Fibroblast of lung (primary cell): ENCODE measurements at places on chromosomes 16 and 17. TPM values are rescaled to one million over a fixed set of nuclear protein-coding genes. Genes with fewer than 3 reads are reported as not detected.

DNA sequence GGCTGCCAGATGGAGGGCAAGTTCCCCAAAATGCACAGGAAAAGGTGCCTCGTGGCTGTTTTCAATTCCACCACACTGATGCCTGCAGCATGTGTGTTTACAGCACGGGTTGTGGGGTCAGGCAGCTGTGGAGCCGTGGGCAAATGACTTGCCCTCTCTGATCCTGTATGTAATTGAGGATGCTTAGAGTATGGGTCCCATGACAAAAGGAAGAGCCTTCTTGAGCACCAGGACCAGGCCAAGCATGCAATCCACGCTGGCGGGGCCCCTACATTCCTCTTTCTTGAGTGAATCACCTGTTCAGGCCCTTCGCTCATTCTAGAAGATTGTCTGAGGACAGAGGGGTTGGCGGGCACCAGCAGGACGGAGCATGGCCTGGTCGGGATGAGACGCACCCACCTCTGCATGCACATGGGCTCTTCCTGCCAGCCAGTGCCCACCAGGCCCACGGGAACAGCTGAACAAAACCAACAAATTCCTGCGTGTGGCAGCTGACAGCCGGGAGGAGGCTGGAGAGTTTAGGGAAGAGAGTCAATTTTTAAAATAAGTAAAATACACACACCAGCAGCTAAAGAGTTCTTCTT, 1.4 kb upstream of the CTRB2 start:
- DNase-seq, result no peak

- DNase-seq, result no peak
These were observed 2.8 kb downstream of the TMEM94 start for GRCh38 chr17:75459246-75459589.

Gene DYNLRB2
- total RNA-seq, result 0.26 and 0.33 TPM in 2 replicates

DNA sequence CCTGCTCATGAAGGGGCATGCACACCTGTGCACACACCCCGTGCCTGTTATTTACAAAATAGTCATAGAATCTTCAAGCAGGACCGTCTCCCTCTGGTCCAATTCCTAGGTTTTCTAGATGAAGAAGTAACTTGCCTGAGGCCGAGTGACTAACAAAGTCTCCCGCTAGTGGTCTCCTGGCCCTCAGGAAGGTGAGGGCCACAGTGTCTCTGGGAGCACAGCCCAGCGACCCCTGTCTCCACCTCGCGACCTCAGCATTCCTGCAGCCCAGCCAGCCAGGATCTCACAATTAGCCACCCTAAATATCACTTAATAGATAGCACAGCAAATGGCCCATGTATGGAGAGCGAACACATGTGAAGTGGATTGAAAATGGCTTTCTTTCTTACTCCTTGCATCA, 30.5 kb upstream of the CACNG1 start:
- no peak for DNase-seq

- DNase-seq, result peak; percentile 22
These were observed 13.5 kb upstream of the FBXO47 start for GRCh38 chr17:38980490-38981217.
